Activated CD4-positive, alpha-beta T cell treated with anti-CD3 and anti-CD28 coated beads, Interleukin-2, amount 10 ng/mL, durations not matched to agents 7 days and 5 days (primary cell): ENCODE measurements at places on chromosomes 6 and 20. TPM values are rescaled to one million over a fixed set of nuclear protein-coding genes. Genes with fewer than 3 reads are reported as not detected.
A peak's percentile ranks its signal among the peaks of the same experiment; 100 is the strongest.

Gene FAM83C
- not detected for total RNA-seq

Gene RTEL1
- total RNA-seq = 58.9 TPM

DNA sequence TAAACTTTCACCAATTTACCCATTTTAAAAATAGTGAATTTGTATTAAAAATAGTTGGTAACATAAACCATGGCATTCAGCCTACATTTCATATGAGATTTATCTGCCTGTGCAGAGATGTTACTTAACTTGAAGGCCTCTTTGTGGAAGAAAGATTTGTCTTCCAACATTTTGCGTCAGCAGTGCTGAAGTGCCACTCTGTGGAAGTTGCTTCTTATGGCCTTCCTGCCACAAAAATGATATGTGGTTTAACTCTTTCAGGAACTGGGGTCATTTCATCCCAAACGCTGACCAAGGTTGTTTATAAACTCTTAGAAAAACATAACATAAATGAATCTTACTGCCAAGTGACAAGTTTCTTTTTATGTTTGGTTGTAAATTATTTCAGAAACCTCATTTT is 246.8 kb downstream of the ARID1B start:
- DNase-seq = no peak

DNA sequence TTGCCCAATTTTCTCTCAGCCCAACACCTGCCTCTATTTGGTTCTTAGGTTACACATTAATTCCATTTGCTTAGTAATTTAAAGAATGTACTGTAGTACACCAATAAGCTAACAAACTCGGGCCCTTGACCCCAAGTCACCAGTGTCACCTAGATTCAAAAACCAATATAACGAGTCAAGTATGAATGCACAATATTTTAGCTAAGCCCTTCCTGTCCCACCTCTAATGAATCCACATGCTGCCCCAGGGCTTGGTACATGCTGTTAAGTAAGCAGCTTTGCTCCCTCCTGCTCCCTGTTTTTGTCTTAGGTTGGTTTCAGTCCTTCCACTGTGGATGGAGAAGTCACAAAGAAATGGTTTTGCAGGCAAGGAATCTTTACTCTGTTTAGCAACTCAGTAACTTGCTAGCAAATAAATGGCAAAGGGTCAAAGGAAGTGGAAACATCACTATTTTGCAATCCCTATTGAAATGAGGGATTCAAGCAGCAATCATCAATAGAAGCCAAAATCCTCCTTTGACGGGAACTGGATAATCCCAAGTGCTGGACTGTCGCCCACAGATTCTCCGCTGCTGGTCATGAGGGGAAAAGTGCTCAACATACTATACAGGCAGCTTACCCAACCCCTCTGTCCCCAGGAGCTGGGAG is 5.0 kb upstream of the MPC1 start:
- DNase-seq = no peak

DNA sequence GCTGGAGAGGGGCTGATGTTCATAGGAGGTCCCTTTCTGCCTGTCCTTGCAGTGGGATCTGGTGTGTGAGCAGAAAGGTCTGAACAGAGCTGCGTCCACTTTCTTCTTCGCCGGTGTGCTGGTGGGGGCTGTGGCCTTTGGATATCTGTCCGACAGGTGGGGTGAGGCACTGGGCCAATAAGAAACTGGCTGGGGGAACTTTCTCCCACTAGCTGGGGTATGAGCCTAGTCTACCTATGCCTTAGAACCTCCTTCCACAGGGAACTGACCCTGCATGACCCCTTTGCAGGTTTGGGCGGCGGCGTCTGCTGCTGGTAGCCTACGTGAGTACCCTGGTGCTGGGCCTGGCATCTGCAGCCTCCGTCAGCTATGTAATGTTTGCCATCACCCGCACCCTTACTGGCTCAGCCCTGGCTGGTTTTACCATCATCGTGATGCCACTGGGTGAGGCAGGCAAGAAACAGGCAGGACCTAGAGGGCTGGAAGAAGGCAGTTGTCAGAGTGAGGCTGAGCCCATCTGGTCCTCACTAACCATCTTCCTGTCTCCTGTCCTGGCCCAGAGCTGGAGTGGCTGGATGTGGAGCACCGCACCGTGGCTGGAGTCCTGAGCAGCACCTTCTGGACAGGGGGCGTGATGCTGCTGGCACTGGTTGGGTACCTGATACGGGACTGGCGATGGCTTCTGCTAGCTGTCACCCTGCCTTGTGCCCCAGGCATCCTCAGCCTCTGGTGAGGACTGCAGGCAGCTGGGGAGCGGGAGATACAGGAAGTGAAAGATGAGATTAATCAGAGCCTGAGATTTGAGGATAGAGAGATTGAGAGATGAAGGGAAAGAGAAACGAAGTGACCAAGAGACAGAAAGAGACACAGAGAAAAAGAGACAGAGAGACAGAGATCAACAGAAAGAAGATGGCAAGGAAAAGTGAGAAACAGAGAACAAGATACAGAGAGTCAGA is 1.6 kb downstream of the SLC22A7 start:
- DNase-seq = no peak

GRCh38 chr6:153208706-153209105 is 77.6 kb upstream of the RGS17 start:
- DNase-seq = no peak

- no peak for DNase-seq
Observed at GRCh38 chr6:159117046-159117445, 52.2 kb upstream of the FNDC1 start.

GRCh38 chr20:32855387-32855786 is 3.3 kb upstream of the EFCAB8 start:
- DNase-seq = no peak

DNA sequence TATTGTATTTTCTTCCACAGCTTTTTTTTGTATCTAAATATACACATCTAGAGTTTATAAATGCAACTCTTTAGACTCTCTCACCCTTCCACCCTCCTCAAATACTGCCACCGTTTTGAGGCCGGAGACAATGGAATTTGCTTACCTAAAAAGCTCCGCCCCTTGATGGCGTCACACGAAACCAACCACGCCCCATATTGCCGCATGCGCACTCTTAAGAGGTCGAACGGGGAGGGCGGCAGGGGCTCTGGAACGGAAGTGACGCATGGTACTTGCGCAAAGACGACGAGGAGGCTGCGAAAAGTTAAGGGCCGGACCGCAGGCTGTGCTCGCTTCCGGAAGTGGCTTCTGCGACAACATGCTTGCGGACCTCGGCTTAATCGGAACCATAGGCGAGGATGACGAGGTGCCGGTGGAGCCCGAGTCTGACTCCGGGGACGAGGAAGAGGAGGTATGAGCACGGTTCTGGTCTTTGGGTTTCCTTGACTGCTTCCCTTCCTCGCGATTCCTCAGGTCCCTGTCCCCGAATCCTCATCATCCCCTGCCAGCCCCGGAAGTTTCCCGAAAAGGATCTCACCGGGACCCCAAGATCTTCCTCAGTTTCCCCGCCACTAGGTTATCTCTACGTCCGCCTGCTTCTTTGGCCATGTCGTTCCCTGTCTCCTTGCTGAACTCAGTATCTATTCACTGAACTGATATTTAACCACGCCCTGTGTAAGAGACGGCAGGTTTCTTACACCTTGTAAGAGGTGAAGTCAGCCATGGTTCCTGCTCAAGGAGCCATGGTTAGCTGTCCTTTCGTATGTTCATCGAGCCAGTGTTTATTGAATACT is at the start of gene DDX27:
DDX27 (plus strand) TSS at position 326 of the 833 bp plus-strand sequence; CDS start at position 359, 33 bp downstream.
- DNase-seq = peak; percentile 97

DNA sequence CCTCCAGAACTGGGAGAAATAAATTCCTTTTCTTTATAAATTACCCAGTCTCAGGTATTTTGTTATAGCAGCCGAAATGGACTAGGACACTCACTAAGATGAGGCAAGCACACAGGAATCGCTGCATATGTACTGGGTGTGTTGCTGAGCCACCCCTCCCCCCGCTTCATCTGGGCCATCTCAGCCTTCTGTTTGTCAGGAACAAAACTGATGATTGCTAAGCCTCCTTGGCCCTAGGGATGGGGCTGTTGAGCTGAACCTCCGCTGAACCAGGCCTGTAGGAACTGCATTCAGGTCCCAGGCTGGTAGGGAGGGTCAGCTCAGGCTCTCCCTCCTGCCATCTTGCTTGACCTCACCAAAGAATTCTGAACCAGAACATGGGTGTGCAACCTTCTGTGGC is 108.6 kb downstream of the MAP3K7 start:
- DNase-seq = no peak

DNA sequence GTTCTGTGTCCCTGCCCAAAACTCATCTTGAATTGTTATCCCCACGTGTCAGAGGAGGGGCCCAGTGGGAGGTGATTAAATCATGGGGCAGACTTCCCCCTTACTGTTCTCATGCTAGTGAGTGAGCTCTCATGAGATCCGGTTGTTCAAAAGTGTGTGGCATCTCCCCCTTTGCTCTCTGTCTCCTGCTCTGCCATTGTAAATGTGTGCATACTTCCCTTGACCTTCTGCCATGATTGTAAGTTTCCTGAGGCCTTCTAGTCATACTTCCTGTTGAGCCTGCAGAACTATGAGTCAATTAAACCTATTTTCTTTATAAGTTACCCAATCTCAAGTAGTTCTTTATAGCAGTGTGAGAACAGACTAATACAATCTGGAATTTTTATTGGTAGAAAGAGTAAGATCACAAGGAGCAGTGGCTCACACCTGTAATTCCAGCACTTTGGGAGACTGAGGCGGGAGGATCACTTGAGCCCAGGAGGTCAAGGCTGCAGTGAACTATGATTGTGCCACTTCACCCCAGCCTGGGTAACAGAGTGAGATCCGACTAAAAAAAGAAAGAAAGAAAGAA is 47.1 kb upstream of the SLC22A16 start:
- DNase-seq = no peak

DNA sequence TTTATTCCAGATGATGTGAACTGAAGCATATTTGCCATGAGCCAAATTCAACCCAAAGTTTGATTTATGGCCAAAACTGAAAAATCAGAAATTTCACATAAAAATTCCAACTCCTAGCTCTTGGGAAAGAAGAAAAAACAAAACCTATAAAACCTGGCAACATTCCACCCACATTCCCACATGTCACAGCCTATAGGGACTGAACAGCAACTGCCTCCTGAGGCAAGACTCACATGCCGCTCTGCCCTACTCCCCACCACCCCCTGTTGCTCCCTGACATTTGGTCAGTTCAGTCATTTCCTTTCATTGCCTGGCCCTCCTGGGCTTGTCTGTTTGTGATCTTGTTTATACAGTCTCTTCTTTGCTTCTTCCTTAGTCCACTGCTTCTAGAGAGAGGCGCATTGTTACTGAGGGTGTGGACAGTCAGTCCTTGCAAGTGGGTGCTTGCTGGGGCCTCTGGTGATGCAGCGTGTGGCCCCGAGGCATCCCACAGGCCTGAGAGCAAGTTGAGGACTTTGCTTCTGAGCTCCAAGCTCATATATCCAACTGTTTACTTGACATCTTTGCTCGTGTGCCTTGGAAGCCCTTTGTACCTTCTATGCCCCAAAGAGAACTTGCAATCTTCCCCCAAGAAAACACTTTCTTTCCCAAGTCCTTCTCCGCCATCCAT is 31.4 kb downstream of the NFATC2 start:
- DNase-seq = no peak

DNA sequence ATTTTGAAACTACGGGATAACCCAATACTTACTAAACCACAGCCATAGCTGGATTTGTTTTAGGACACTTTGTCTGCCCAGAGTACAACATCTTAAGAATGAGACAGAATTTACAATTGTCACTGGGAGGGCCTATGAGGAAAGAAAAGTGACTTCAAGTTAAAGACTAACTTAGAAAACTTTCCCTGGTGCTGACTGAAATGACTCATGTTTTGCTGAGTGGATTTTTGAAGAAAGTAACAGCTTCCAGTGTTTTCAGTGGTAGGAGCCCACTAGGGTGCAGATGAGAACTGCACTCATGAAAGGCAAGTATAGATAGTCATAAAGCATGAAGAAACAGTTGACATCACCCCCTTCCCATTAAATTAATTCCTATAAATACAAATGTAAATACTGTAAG is 988.2 kb upstream of the MAP3K7 start:
- DNase-seq = no peak

DNA sequence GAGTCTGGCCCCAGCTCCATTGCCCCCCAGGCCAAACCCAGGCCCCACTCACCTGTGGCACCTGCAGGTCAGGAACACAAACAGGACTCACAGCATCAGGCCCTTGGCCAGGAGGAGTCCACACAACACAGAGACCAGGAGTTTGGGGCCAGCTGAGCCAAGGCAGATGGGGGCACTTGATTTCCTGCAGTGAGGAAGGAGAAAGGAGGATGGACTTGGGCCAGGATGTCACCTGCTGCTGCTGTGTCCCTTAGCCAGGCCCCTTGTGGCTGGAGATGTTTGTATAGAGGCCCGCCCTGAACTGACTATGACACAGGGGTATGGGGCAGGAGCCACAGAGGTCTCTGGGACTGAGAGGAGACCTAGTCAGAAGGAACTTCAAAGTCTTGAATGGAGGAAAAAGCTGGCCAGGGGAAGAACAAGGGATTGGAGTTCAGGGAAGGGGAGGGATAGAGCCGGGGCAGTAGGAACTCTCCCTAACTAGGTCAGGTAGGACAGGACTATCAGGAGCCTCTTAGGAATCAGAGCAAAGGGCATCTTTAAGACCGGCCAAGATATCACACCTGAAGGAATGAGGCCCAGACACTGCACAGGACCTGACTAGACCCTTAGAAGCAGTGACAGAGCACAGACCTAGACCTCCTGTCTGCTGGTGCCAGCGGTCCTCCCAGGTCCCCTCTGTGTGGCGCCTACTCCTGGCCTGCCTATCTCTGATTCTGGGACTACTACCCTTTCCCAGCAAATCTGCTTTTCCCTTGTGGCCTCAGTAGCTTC is 8.8 kb upstream of the TREML2 start:
- DNase-seq = no peak

DNA sequence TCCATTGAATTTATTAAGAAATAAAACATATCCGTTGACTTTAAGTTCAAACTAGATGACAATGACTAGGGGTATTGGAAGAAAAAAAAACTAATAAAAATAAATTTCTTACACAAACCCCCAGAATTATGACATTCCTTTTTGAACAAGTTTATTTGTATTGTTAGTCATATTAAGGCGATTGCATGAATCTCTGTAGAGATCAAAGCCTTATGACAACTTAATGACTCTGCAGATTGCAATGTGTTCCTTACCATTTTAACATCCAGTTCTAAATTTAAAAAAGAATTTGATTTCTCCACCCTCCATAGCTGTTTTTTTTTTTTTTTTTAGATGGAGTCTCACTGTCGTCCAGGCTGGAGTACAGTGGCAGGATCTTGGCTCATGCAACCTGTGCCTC is 189.8 kb upstream of the CEP162 start:
- DNase-seq = no peak
